ENCODE measurements at places on chromosomes 16 and 17. TPM values are rescaled to one million over a fixed set of nuclear protein-coding genes. Genes with fewer than 3 reads are reported as not detected.

NT5C3B gene
- 69.5 TPM for total RNA-seq

TP53TG3 gene
- not detected for total RNA-seq

TM4SF5 gene
- not detected for total RNA-seq

CDYL2 gene
- 16.9 TPM for total RNA-seq

CIAO2B gene
- 225 TPM for total RNA-seq

ELMO3 gene
- 1.5 TPM for total RNA-seq
